ENCODE measurements at places on chromosomes 4 and X. TPM values are rescaled to one million over a fixed set of nuclear protein-coding genes. Genes with fewer than 3 reads are reported as not detected.

Gene TRIM75
- not detected for total RNA-seq

Gene DOCK11
- 26.3 TPM for total RNA-seq

Gene TLL1
- total RNA-seq: not detected

Gene PABPC5
- total RNA-seq: 1.6 TPM

Gene ANXA10
- total RNA-seq: 4.6 TPM

Gene REELD1
- not detected for total RNA-seq

Gene PCDH10
- total RNA-seq: 0.79 TPM

Gene ATP2B3
- total RNA-seq: not detected

Gene FGF13
- total RNA-seq: 58.0 TPM

Gene MAGEA4
- not detected for total RNA-seq

Gene DCK
- total RNA-seq: 7.4 TPM

Gene SPANXN4
- total RNA-seq: not detected

Gene NPNT
- under 0.01 TPM for total RNA-seq

All from bronchial smooth muscle cell (primary cell).